ENCODE measurements at places on chromosomes 6 and 20.

DNA sequence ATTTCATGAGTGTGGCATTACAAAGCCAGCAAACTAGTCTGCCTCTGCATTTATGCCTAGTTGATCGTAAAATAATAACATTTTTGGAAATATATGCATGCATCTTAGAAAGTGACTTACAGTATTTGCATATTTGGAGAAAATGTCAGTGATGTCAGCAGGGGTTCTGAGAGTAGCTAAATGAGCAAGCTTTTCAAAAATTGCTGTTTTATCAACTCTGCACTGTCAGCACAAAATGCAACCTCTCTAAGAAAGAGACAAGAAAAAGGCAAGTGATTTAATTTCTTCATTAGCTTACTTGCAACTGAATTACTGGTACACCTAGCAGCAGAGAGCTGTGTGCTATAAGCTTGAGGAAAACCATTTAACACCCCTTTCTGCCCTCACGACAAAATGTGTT, 632.5 kb upstream of the MMS22L start:
- no peak for DNase-seq

- DNase-seq = no peak
These were observed 6.7 kb upstream of the BPIFB6 start for GRCh38 chr20:33024609-33025317.

DNA sequence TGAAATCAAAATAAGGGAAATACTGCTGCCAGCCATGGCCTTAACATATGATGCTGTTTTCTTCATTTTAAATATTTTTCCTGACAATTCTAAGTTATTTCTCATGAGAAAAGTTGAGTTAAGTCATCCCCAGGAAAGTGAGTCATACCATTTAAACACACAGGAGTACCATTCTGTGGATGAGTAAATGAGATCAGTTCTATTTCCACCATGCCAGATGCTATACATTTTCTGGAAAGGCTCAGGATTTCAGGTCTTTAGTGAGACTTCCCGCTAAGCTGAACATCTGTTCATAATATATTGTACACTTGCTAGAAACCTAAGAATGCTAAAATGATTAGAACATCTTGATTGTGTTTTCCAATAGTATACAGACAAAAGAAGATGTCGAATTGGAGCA, 256.2 kb upstream of the MANEA start:
- DNase-seq = no peak

DNA sequence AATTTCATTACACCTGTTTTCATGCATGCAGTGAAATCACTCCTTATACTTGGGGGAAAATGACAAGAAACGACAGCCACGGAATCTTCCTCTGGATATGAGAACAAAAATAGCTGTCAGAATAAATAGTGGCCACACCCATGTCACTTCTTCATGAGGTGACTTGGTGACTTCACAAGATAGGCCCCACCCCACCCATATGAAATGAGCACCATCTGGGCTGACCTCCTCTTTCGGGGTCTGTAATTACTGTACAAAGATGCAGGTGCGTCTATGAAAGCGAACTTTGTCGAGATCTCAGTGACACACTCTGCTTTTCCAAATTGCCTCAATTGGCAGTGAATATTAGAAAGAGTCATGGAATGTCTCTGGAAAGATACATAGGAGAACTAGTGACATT, 184.2 kb upstream of the CCN2 start:
- no peak for DNase-seq

GRCh38 chr6:100372326-100373091, 92.2 kb downstream of the SIM1 start:
- no peak for DNase-seq

DNA sequence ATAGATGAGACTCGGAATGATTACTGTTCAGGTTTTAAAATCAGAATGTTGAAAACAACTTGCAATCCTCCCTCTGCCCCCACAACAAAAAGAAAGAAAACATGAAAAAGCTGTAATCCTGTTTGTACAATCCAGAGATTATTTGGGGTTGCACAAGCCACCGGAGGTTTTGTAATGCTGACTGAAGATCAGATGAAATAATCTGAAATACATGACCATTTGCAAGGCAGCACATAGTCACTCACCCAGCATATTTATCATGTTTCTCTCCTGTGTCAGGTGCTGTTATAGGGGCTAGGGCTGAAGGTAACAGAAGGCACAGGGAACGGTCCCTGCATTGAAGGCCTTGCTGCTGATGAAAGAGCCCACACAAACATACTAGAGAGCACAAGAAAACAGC, 85.3 kb downstream of the SIM1 start:
- no peak for DNase-seq

DNA sequence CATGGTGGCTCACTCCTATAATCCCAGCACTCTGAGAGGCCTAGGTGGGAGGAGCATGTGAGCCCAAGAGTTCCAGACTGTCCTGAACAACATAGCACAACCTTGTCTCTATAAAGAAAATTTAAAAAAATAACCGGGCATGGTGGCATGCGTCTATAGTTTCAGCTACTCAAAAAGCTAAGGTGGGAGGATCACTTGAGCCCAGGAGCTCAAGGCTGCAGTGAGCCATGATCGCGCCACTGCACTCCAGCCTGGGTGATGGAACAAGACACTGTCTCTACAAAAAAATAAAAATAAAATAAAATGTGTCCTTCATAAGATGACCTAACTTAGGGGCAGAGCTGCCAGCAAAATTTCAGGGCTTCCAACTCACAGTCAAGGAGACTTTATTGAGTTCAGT, 12.6 kb downstream of the ID4 start:
- no peak for DNase-seq

DNA sequence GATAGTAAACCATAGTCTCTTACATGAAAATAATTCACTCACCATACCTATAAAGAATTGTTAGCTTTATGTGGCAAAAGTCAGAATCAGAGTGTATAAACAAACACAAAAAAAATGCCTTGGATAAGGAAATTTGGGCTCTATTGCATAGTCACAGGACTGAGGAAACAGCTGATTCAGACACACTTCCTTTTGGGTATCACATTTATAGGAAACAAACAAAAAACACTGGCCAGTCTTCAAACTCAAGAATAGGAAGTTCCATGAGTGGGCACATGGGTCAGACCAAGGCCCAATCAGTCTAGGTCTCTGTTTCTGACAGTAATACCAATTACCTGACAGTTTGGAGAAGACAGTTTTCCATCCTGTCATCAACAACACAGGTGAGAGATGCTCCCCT, 8.0 kb downstream of the SLC18B1 start:
- DNase-seq = no peak

DNA sequence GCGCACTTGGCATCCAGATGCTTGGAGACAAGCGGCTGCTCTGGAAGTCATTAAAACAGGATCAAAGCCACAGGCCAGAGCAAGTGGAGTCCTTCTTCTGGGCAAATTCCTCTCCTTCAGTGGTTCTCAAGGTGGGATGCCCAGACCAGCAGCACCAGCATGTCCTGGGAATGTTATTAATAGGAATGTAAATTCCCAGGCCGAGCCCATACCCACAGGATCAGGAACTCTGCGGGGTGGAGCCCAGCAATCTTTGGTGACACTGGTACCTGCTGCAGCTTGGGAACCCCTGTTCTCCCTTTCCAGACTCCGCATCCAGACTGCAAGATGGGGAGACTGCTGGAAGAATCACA, 44.6 kb downstream of the CPNE5 start:
- DNase-seq = no peak

DNA sequence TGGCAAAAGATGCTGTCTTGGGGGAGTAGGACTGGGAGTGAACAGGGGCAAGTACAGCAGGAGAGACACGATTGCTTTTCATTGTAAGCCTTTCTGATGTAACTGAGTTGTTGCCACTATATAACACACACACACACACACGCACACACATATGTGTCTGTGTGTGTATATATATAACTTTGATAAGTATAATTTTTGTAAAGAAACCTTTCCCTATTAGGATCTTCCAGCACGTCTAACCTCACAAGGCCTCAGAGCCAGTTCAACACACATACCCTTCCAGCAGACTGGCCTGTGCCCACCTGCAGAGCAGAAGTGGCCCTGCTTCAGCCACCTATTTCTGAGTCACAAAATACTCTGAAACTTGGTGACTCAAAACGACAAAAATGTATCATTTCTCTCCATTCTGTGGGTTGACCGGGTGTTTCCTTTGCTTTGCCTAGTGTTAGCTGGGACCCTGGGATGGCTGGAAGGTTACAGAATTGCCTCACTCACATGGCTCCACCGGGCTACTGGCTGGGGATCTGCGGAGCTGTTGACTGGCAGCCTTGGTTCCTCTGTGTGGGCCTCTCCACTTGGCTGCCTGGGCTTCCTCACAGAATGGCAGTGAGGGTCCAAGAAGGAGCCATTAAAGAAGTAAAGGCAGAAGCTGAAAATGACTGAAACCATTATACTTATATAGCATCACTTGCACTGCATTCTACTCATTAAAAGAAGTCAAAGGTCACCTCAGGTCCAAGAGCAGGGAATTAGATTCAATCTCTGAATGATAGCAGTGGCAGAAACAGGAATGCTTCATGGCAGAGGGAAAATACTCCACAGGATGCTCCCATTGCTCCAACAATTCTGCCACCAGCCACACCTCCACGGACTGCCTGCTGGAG, 126.4 kb downstream of the BANF2 start:
- no peak for DNase-seq

DNA sequence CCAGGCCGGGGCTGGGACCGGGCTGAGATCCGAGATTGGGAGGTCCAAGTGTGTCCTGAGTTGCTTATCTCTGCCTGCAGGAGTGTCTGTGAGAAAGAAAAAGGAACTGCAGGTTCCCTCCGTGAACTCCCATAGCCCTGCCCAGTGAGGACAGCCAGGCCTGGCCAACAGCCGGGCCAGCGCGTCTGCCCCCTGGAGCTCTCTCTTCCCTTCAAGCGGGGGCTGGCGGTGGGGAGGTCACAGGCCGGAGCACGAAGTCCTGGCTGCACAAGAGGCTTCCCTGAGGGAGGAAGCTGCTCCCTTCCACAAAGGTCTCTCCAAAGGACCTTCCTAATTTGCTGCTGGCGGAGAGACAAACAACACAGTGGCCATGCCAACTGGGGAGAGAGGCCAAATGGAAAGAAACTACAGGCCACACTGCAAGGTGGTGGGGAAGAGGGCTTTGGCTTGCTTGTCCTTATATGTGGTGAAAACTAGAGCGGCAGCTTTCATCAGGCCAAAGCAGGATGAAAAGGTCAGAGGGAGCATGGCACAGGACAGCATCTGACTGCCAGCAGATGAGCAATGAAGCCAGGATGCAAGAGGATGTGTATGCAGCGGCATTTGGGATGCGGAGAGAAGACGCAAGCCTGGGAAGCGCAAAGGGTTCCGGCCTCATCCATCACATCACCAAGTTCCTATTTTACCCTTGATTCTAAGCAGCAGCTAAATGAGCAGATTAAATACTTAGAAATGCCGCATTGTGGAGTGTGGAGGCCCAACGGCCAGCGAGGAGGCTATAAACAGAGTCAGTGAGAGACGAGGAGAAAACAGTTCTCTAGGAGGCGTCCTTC, 260.0 kb downstream of the ERMARD start:
- no peak for DNase-seq

GRCh38 chr20:34083137-34083536, 28.9 kb downstream of the EIF2S2 start:
- DNase-seq = no peak

GRCh38 chr6:139060332-139060731, 31.8 kb downstream of the ABRACL start:
- no peak for DNase-seq

- no peak for DNase-seq
These were observed 126.8 kb downstream of the SNX5 start for GRCh38 chr20:17841751-17842215.

DNA sequence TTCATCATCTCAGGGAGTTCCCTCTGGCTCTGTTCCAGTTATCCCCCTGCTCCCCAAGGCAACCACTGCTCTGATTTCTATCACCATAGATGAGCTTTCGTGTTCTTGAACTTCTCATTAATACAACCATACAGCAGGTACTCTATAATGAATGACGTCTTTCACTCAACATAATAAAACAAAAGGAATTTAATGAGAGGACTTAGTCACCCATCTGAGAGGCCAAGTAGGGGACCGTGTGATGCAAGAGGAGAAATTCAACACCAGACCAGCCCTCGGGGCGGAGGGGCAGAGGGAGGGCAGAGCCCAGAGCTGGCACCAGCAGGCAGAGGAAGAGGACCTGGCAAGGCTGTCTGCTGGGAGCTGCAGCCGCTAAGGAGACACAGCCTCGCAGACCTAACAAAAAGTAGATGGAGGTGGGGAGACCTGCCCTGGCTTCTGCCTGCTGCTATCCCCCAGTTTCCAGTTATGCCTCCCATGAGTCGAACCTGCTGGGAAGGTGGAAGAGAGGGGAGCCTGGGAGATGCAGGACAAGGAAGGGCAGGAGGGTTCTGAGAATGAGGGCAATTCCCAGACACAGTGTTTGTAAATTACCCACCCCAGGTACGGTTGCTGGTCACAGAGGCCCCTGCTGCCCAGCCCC, 13.8 kb downstream of the CCN5 start:
- no peak for DNase-seq

DNA sequence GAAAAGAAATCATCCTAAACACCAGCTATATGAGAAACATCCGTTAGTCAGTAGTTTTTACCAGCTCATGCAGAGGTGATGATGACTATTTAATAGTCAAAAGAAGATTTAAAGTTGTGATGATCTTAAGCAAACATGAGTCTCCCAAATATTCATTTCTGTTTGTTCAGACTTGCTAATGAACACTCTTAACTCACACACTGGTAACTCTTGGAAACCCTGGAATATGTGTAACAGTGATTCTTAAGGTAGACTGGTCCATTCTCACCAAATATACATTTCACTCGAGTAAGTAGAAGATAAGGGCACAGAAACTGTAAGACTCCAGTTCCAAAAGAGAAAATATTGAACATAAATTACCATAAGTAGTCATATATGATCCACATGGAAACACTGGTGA, 29.1 kb downstream of the RSPO3 start:
- no peak for DNase-seq

- DNase-seq = no peak
These were observed 75.7 kb downstream of the SYNJ2 start for GRCh38 chr6:158057213-158057987.

- DNase-seq = no peak
These were observed 3.7 kb downstream of the RPS6KA2 start for GRCh38 chr6:166623318-166623717.

GRCh38 chr20:62646851-62647520, 4.7 kb downstream of the SLCO4A1 start:
- no peak for DNase-seq

- DNase-seq = no peak
These were observed 10.1 kb downstream of the TULP4 start for GRCh38 chr6:158322400-158322723.

- DNase-seq = no peak
These were observed 64.0 kb downstream of the CDYL start for GRCh38 chr6:4840169-4840568.

All from CD4-positive, alpha-beta T cell treated with Interleukin-6 at 100 ng/mL for 8 hours (primary cell).